ENCODE measurements at places on chromosomes 5 and 9.

GRCh38 chr9:1298046-1298445 is 247.9 kb downstream of the DMRT2 start:
- DNase-seq: no peak

DNA sequence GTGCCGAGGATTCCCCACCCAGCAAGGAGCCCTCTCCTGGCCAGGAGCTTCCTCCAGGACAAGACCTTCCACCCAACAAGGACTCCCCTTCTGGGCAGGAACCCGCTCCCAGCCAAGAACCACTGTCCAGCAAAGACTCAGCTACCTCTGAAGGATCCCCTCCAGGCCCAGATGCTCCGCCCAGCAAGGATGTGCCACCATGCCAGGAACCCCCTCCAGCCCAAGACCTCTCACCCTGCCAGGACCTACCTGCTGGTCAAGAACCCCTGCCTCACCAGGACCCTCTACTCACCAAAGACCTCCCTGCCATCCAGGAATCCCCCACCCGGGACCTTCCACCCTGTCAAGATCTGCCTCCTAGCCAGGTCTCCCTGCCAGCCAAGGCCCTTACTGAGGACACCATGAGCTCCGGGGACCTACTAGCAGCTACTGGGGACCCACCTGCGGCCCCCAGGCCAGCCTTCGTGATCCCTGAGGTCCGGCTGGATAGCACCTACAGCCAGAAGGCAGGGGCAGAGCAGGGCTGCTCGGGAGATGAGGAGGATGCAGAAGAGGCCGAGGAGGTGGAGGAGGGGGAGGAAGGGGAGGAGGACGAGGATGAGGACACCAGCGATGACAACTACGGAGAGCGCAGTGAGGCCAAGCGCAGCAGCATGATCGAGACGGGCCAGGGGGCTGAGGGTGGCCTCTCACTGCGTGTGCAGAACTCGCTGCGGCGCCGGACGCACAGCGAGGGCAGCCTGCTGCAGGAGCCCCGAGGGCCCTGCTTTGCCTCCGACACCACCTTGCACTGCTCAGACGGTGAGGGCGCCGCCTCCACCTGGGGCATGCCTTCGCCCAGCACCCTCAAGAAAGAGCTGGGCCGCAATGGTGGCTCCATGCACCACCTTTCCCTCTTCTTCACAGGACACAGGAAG is 120.2 kb downstream of the RGS3 start:
- no peak for DNase-seq

DNA sequence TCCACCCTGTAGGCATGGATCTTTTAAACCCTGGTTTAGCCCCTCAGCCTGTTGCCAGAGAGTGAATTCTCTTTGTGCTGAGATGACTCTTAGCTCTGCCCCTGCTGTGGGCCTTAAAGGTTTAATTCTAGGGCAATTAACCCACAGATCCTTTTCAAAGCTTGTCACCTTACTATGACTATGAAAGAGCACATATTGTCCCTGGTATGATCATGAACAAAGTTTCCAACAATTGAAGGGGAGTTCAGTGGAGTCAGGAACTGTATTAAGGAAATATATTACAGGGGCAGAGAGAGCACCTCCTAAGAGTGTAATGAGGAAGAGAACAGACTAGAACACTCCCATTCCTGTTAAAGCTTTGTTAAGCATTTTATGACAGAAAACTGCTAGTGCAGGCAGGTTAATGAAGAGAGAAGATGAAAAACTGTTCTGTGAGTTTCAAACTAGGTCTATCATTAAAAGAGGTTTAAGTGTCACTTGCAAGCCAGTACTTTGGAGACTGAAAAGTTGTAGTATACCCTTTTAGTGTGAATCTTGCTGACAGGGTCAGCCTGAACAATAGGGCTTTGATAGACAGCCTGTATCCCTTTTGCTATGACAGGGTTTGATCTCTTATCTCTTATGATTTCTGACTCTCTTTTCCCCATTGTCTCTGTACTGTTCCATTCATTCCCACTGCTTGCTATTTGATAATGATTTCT is 104.2 kb upstream of the ELL2 start:
- no peak for DNase-seq

GRCh38 chr5:139262059-139262741 is 31.3 kb upstream of the MATR3 start:
- DNase-seq: no peak

- no peak for DNase-seq
Observed at GRCh38 chr5:169702693-169703481, 65.8 kb downstream of the DOCK2 start.

DNA sequence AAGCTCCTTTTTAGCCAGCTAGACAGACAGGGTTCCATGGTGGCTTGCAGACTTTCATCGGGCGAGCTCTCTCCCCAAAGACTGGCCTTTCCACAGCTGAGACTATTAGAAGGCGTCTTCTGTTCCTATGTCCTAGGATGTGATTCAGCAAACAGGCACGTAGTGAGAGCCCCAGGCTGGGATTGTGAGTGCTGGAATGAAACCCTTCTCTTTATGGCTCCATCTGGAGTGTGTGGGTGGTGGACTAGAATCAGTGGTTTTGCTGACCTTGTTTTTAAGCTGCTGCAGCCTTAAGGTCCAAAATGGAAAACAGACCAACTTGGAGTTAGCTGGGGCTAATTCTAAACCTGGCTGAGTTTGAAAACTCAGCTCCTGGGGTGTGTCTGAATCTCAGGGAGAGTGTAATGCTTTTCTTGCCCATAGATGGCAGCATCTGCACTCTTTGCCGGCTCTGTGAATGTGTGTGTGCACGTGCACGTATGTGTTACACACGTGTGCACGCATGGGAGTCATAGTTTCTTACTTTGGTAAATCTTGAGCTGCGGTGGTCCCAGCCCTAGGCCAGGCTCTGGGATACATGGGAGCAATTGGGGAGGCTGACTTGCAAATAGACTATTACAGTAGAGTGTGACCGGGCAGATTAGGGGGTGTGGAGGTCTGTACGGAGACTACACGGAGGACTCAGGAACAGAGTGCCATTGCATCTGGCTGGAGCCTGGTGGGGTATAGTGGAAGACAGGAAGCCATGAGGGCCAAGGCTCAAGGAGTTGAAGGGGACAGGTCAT is 10.7 kb downstream of the GSN start:
- peak; percentile 98 for DNase-seq

DNA sequence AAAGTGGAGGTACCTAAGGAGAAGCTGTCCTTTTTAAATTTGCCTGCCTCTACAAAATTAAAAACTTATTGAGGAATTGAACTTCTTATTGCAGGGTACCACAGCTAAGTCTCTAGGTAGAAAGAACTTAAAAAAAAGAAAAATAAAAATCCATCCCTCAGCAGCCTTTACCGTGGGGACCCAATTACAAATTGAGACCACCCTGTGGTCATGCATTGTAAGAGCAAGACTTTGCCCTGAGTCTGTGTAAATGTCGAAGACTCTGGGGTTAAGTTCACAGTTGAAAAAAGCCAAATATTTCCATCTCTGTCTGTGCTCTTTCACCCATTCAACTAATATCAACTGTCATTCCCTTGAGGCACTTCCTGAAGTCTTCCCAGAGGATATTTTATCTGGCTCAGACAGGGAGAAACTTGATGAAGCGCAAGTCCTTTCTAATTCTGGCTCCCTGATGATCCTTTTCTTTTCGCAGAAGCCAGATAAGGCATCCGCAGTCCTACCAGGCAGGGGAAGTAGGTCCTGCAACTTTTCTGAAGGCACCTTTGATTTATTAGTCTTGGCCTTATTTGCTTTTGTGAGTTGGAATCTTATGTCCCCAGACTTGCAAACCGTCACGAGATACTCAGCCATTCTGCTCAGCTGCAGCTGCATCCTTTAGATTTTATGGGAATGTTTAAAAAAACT is 323.8 kb upstream of the WWC1 start:
- DNase-seq: no peak

- no peak for DNase-seq
Observed at GRCh38 chr5:92939428-92939827, 641.6 kb downstream of the NR2F1-AS1 start.

DNA sequence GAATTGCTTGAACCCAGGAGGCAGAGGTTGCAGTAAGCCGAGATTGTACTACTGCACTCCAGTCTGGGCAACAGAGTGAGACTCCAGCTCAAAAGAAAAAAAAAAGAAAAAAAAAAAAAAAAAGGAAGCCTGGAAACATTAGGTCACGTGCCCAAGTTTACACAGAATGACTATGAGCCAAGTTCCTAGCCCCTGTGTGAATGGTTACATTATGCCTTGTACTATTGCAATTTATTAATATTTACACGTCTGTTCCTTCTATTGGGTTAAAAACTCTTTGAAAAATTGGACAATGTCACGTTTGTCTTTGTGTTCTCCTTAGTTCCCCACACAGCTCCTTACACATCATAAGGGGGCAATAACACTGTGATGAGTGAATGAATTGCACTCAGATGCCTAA is 33.5 kb upstream of the SLC28A3 start:
- no peak for DNase-seq

DNA sequence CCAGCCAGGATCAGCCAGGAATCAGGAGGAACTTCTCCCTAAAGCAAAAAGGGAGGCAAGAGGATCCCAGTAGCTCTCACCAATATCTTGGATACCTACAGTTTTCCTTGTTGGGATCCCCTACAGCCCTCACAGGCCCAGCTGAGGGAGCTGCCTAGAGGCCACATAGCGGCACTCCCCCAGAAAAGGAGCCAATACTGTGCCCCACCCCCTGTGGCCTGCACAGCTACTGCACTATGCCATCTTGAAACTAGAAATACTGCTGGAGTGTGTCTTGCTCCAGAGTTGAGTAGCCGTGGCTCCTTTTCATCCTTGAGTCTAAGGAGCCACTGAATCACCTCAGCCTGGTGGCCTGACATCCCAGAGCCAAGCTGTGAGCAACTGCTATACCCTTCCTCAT is 22.3 kb upstream of the TRPM6 start:
- DNase-seq: no peak

- no peak for DNase-seq
Observed at GRCh38 chr5:147892696-147893296, 13.5 kb downstream of the C5orf46 start.

GRCh38 chr5:86546044-86546443 is 71.7 kb upstream of the COX7C start:
- DNase-seq: no peak

DNA sequence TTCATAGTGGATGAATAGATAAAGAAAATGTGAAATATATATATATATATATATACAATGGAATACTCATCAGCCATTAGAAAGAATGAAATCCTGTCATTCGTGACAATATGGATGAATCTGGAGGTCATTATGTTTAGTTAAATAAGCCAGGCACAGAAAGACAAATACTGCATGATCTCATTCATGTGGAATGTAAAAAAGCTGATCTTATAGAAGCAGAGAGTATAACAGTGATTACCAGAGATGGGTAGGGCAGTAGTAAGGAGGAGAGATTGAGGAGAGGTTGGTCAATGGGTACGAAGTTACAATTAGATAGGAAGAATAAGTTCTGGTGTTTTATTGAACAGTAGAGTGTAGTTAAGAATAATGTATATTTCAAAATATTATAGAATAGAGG is 19.7 kb upstream of the PCDHAC2 start:
- no peak for DNase-seq

DNA sequence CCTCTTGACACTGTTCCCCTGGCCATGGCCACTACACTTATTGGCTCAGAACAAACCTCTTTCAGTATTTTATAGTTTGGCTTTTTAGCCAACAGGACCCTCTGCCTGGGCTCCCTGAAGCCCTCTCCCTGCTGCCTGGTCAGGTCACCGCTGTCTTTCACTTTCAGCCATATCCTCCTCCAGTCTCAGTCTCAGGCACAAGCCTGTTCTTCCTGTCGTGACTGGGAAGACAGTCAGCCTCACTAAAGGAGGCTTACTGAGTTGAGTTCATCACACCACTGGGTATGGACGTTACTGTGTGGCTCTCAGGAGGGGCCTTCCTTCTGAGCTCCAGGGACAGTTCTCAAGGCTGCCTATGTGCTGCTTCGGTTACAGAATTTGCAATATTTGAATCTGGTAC is 2.0 kb downstream of the QSOX2 start:
- DNase-seq: no peak

GRCh38 chr9:118303216-118303615 is 599.0 kb downstream of the TLR4 start:
- DNase-seq: no peak

- DNase-seq: peak; percentile 46
Observed at GRCh38 chr9:137456061-137456863, 2.9 kb downstream of the NSMF start.

DNA sequence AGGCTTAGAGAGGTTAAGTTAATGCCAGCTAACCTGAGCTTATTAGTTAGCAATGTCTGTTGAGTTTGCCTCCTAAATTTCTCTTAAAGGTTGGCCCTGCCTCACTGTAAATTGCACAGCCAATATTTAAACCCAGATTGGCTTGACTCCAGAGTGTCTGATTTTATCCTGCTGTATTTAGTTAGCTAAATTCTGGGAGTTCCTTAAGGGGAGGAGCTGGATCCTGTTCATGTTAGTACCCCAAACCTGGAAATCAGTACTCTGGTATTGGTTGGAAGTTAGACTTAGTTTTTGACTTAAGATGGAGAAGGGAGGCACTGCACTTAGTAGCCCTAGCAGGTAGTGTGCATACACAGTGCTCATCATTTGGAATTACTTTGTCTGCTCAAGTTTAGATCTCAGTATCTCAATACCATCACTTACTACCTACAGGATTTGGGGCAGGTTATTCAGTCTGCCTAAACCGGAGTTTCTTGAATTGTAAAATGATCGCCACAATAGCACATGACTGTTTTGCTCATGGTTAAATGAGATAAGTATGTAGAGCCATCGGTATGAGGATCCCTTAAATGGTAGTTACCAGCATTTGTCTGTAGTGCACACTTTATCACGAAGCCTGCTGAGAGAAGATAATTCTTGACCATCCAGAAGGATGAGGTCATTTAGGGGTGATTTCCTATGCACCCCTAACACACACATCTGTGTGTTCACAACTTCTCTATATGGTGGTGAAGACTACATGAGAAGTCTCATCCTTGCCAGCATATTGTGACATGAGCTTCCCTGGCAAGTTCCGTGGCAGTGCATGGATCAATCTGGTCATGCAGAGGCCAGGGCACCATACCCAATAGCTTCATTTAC is 264.8 kb upstream of the TRIM32 start:
- no peak for DNase-seq

DNA sequence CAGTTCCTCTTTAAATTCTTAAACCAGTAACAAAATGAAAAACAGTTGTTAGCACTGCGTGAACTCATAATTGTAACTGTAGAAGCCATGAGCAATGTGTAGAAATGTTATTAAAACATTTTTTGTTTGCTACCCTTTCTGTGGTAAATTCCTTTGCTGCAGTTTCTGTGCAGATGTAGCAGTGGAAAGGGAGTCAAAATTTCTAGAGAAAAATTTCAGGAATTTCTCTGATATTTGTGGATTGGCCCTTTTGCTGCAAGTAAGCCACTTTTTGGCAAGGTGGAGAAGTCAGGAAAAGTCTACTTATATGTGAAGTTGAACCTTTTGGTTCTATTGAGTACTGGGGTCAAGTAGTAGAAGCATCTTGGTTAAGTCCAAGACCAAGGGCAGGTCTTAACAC is 10.1 kb downstream of the FBXL7 start:
- no peak for DNase-seq

Measured in brain microvascular endothelial cell (primary cell).